ENCODE measurements at places on chromosomes 16 and 17.
A peak's percentile ranks its signal among the peaks of the same experiment; 100 is the strongest.

GRCh38 chr17:74803388-74803930, 27.3 kb upstream of the NAT9 start:
- DNase-seq = no peak

DNA sequence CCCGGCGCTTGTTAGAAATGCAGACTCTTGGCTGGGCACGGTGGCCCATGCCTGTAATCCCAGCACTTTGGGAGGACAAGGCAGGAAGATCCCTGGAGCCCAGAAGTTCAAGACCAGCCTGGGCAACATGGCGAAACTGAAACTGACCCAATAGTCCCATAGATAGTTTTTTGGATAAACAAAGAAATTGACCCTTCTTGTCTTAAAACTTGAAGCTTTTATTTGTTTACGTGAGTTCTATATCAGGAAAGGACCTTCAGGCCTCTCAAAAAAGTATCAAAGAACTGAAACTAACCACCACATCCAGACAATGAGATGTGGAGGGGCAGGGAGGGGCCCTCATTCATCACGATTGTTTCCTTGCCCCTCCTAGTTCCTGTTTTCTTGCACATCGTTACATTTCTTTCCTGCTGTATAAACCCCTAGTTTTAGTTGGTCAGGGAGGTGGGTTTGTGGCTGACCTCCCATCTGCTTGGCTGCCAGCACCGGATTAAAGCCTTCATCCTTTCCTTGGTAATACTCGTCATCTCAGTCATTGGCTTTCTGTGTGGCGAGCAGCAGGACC, 29.9 kb upstream of the PRM1 start:
- no peak for DNase-seq

- no peak for DNase-seq
Measured at GRCh38 chr17:8520981-8521380, 85.3 kb downstream of the NDEL1 start.

DNA sequence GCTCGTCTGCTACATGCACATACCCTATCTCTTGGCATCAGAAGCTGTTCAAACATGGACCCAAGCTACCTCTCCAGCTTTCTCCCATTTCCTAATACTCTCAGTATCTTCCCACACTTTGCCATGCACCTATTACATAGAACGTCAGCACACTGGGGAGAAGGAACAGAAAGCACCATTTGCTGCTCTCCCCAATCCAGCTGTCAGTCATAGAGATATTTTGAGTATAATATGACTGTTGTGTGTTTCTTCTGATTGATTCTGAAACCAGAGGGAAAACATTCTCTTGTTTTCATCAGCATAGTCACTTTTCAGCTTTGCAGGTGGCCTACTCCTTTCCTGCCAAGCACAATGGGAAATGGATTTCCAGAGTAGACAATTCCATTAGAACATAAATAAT, 107.1 kb downstream of the ADAMTS18 start:
- no peak for DNase-seq

DNA sequence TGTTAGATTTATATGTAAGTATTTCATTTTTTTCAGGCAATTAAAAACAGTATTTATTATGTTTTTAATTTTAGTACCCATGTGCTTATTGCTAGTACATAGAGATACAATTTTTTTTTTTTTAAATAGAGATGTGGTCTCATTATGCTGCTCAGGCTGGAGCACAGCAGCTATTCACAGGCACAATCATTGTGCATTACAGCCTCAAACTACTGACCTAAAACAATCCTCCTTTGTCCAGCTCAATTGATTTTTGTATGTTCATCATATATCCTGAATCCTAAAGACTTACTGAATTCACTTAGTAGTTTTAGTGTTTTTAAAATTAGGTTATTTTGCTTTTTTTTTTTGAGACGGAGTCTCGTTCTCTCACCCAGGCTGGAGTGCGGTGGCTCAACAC, 26.3 kb downstream of the SPECC1 start:
- no peak for DNase-seq

- no peak for DNase-seq
Measured at GRCh38 chr17:79064026-79064425, 10.6 kb upstream of the ENGASE start.

DNA sequence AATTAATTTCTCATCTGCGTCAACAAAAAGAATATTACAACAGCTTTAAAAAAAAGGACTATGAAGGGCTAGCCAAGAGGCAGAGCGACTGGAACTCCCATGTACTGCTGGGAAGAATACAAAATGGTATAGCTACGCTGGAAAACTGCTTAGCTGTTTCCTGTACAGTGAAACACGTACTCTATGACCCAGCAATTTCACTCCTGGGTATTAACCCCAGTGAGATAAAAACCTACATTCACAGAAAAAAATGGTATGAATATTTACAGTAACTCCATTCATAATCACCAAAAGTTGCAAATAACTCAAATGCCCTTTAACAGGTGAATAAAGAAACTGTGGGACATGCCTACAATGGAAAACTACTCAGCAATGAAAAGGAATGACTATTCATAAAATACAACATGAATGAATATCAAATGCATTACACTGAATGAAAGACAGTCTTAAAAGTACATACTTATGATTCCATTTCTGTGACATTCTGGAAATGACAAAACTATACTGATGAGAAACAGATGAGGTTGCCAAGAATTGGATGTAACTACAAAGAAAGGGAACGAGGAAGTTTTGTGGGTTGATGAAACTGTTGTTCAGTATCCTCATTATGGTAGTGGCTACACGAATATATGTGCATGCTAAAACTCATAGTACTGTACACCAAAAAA, 27.6 kb downstream of the CMTM4 start:
- DNase-seq = no peak

GRCh38 chr17:57862694-57863667, 13.1 kb upstream of the MRPS23 start:
- no peak for DNase-seq

- DNase-seq = no peak
Measured at GRCh38 chr16:8430401-8430800, 159.9 kb downstream of the TMEM114 start.

DNA sequence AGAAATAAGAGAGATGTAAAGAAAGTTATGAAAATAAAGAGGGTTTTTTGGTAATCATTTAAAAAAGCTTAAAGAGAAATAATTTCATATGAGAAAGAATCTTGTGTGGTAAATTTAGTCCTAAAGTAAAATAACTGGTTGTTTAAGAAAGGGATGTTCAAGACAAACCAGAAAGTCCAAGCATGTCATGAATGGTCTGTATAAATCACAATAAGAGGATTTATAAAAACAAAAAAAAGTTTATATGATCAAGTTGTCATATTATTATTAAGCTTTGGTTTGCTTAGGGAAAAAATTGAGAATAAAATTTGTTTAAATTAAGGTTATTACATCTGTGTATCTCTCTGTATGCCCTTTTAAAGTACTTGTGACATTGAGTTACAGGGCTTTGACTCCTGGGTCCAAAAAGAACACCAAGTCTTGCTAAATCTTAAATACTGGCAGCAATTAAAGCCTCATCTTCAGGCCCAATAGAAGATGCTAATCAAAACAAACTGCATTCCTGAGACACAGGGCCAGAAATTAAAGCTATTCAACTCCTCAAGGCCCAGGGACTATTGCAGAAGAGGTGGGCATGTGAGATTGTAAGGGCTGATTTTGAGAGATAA, 15.6 kb upstream of the TRIM25 start:
- no peak for DNase-seq

DNA sequence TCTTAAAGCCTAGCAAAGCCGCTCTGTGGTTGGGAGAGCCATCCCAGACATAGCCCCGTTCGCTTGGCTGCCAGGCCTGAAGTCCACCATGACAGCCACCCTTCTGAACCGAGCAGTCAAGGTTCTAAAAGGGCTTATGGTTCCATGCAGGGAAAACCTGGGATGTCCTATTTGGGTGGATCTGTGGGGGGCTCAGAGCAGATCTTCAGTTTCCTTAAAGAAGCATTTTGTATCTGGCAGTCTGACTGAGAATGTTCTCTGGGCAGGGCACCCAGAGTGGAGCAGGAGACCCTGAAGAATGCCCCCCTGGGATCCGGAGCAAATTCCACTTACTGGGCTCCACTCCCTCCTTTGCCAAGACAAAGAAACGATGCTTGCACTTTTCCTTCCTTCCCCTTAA, 127.2 kb downstream of the IRX5 start:
- DNase-seq = no peak

DNA sequence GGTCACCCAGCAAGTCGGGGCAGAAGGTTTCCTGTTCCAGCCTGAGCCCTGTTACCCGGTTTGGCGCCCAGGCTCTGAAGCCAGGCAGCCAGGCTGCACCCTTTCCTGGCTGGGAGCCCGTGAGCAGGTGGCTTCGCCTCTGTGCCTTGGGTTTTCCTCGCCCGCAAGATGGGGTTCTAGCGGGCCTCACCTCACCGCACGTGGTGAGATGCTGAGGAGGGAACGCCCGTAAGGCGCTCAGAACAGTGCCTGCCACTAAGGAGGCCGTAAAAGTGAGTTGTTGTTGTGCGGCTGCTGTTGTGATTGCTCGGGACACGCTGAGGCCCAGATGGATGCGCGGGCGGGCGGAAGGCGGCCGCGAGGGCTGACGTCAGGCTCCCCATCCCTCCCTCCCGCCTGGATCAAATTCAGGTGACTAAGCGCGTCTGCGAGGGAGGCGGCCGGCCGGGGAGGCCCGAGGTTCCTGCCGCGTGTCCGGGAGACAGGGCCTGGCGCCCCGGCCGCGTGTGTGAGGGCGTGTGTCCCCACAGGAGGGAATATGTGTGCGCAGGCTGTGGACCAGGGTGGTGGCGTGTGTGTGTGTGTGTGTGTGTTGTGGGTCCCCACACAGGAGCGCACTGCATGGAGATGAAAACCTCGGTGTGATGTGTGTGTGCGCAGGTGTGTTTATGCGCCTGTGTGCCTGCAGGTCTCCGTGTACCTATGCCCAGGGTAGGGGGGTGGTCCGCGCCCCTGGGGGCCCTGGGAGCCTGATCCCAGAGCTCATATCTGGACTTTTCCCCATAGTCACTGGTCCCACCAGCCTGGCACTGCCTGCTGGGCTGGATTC, 4.3 kb downstream of the CAMKK1 start:
- DNase-seq = no peak

DNA sequence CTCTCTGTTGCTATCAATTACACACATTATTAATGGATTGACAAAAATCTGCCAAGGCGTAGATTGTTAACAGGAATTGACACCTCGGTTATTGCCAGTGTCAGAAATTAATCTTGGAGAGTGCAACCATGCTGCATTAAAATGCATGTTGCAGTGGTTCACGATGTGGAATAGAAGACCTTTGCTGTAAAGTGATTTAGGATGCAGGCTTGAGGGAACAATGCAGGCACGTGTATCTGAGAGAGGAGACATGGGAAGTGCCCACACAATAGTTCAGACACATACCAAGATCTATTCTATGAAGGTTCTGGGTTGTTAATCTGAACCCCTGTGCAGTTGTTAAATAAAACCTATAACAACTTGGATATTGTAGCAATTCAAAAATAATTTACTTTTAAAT, 1032.8 kb upstream of the CDH8 start:
- no peak for DNase-seq

GRCh38 chr17:32769846-32770245, 107.1 kb downstream of the MYO1D start:
- no peak for DNase-seq

DNA sequence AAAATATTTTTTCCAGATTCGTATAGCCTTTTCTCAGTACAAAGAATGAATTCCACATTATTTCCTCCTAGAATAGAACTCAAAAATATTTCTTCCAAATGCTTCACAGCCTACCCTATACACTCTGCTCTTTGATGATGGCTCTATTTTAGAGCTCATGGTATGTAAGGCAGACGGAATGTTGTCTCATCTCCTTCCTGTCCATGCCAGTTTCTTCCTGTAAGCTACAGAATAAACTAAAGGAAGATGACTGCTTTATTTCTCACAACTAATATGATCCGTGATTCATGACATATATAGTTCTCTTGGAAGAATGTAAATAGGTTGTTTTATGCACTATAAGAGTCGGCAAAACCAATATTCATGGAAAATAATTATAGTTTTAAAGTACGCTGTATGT, 723.1 kb downstream of the CDH11 start:
- DNase-seq = no peak

DNA sequence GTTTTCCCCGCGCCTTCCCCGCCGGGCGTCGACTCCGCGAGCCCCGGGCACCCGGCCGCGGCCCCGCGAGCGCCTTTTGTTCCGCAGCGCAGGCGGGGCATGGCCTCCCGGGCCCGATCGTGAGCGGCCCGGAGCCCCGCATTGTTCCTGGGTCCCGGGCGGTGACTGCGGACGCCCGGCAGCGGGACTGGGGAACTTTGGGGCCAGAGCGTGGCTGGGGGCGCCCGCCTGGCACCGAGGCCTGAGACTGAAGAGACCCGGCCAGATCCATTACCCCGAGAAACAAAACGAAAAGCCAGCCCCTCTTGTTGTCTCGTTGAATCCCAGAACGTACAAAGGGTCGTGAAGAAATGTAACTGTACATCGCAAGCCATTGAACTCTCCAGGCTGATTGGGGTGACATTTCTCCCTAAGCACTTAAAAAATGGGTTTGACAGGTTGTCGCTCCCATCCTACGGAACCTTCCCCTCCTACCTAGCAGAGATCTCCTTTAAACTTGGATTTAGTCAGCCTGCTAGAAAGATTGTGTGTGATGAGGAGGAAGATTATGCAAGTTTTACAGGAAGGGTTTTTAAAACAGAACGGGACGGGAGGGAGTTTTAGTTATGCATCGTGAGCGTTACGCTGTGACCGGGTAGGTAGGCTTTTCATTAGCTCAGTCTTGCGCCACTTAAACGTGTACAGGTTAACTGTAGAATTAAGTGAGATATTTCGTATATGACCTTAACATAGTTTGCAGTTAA, 825 bp downstream of the METTL9 start:
- peak; percentile 31 for DNase-seq

GRCh38 chr17:81039096-81039495, 4.1 kb downstream of the BAIAP2 start:
- no peak for DNase-seq

DNA sequence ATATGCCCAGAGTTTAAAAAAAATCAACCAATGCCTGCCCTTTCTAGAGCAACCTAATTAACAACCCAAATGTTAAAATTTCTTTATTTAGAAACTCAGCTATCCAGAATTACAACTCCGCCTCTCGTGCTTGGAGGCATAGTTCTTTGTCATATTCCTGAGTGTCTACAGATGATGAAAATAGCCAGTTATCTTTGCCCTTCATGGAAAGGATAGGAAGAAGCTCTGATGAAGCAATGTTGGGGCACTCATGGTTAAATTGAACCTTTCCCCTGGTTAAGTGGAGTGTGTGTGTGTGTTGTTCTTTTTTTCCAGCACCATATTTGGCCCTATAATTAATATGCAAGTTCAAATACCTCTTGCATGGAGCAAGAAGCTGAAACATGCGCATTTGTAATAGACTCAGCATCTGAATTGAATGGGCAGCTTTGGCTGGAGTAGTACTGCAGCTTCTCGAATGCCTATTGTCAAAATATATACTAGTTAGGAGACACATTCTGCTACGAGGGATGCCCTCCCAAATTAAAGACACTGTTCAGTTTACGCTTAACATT, 506.2 kb downstream of the WWOX start:
- DNase-seq = no peak
